Naive thymus-derived CD4-positive, alpha-beta T cell (primary cell): ENCODE measurements at places on chromosomes 13 and 19.

- DNase-seq = no peak
Measured at GRCh38 chr19:8513036-8513686, 806 bp downstream of the ZNF414 start.

- no peak for DNase-seq
Measured at GRCh38 chr13:21106089-21106488, 44.7 kb upstream of the LATS2 start.

- no peak for DNase-seq
Measured at GRCh38 chr19:900302-901111, 7.2 kb downstream of the RNU6-9 start.

GRCh38 chr19:12617646-12618045 is 6.9 kb downstream of the ZNF791 start:
- no peak for DNase-seq

DNA sequence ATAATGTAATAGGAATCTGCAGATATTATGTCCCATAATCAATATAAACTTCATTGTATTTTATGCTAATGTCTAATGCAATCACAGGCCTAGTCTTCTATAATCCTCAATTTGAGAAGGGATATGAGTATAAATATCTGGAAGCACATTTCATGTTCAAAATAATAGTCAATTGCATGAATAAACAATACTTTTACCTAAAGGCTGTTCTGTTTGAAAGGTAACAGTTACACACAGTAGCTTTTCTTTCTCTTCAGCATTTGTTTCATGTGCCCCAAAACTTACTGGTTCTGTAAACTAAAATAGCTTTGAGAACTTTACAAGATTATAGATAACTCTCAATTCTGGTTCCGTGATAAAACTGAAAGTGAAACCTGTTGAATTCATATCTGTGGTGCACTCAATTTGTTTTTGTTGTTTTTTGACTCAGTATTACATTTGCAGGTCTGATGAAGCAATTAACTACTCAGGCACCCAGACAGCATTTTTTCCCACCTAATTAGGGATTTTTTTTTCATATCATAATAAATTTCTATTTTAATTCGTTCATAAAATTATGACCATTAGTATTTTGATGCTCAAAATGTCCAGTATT is 1193.8 kb downstream of the SLITRK1 start:
- no peak for DNase-seq

DNA sequence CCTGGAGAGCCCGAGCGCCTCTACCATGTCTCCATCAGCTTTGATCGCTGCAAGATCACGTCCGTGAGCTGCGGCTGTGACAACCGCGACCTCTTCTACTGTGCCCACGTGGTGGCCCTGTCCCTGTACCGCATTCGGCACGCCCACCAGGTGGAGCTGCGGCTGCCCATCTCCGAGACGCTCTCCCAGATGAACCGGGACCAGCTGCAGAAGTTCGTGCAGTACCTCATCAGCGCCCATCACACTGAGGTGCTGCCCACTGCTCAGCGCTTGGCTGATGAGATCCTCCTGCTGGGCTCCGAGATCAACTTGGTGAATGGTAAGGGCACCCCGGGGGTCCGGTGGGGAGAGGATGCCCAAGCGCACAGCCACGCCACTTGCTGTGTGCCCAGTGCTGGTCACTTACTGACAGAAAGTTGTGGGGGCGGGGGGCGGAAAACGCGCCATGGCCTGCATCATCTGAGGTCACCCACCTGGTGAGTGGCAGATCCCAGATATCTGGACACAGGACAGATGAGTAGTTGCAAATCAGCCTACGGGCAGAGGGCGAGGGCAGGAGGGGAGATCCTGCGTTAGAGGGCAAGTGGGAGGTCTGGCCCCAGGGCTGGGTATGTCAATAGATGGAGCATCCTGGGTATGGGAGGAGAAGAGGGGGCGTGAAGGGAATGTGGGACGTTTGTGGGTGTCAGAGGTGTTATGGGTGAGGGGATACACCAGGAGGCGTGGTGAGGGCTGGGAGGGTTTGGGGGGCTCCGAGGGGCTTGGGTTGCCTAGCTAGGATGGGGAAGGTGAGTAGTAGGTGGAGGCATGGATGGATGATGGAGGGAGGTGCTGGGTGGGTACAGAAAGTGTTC is 9.8 kb downstream of the ZSWIM4 start:
- DNase-seq = no peak

DNA sequence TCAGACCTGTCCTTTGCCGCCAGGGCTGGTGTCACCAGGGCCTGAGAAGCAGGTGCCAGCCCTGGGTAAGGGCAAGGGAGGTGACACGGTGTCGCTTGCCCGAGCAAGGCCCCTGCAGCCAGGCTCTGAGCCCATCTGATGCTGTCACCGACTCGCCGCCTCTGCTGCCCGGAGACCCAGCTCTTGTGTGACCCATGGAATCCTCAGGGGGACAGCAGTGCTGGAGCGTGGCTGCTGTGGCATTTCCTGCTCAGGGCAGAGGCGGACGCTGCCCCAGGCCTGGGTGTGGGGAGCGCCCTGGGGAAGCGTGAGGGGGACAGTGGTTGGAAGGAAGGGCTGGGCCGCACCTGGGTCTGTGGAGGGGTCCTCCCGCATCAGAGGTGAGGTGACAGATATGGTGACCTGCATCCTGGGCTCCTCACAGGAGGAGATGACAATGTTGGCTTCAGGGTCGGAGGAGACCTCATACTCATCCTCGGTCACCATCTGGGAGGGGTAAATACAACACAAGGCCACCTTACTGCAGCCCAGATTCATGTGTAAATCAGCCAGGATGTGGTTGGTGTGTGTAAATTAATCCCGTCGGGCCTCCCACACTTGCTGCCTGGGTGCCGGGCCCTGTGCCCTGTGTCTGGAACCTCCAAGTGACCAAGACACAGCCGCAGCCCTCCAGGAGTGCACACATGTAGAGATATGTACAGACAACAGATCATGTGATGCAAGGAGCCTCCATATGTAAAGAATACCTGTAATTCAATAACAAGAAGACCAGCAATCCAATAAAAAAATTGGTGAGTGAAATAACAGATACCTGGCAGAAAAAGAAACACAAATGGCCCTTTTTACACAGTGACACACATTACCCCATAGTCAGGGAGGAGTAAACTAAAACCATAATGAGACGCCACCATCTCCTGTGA is 27.6 kb upstream of the MATK start:
- no peak for DNase-seq

- no peak for DNase-seq
Measured at GRCh38 chr13:91167706-91168385, 179.6 kb upstream of the MIR17HG start.

GRCh38 chr13:51564671-51565070 is 19.6 kb upstream of the WDFY2 start:
- no peak for DNase-seq

GRCh38 chr13:113887700-113888201 is 23.9 kb upstream of the GAS6 start:
- no peak for DNase-seq

DNA sequence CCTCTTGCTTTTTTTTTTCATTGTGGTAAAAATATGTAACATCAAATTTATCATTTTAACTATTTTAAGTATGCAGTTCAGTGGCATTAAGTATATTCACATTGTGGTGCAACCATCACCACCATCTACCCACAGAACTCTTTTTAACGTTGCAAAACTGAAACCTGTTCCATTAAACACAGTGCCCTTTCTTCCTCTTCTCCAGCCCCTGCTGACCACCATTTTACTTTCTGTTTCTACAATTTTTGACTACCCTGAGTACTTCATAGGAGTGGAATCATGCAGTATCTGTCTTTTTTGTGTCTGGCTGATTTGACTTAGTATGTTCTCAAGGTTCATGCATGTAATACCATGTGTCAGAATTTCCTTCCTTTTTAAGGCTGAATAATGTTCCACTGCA is 153.1 kb downstream of the FGF9 start:
- no peak for DNase-seq

- peak; percentile 74 for DNase-seq
Measured at GRCh38 chr19:2289714-2290435, 7.9 kb upstream of the PEAK3 start.

DNA sequence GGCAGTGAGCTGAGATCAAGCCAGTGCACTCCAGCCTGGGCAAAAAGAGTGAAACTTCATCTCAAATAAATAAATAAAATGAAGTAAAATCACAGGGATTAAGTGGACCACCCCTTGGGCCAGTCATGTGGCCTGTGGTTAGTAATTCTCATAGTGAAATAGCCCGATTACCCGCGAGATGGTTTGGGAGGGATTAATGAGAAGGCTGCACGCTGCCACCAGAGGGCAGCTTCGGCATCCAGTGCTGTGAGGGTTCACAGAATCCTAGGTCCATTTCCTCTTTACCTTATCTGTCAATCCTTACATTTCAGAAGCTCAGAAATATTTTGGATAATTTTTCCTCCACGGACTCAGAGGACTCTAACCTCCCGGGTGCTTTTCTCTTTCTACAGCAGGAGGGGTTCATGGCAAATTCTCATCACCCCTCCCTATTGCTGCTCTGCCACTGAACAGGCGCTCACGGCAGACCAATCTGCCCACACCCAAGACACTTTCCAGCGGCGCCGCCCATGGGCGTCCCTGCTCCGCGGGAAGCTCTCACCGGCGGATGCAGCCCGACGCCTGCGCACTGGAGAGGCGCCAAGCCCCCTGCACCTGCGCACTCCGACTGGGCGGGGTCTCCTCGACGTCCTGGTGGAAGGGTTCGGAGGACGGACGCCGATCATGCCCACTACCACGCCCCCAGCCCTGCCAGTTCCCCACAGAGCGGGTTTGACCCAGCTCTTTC is 11.0 kb downstream of the ZNF835 start:
- no peak for DNase-seq

DNA sequence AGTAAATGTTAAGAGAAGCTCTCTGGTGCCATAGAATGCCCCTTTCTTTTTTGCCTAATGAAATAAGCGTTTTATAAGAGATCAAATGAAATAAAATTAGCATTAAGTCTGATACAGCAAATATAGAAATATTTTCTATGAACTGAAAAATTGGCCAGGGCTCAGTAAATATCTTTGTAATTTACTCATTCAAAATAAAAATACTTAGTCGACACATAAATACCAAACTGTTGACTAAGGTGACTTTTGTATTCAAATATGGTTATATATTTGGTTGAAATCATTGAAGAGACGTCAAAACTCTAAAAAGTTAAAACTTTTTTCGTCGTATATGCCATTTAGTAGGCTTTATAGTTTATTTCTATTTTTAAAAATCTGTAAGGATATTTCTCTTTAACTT is 25.6 kb downstream of the IPO5 start:
- DNase-seq = no peak

GRCh38 chr13:21453387-21454081 is 5.6 kb downstream of the ZDHHC20 start:
- no peak for DNase-seq

GRCh38 chr19:47729468-47729798 is 15.9 kb upstream of the NOP53 start:
- DNase-seq = no peak

DNA sequence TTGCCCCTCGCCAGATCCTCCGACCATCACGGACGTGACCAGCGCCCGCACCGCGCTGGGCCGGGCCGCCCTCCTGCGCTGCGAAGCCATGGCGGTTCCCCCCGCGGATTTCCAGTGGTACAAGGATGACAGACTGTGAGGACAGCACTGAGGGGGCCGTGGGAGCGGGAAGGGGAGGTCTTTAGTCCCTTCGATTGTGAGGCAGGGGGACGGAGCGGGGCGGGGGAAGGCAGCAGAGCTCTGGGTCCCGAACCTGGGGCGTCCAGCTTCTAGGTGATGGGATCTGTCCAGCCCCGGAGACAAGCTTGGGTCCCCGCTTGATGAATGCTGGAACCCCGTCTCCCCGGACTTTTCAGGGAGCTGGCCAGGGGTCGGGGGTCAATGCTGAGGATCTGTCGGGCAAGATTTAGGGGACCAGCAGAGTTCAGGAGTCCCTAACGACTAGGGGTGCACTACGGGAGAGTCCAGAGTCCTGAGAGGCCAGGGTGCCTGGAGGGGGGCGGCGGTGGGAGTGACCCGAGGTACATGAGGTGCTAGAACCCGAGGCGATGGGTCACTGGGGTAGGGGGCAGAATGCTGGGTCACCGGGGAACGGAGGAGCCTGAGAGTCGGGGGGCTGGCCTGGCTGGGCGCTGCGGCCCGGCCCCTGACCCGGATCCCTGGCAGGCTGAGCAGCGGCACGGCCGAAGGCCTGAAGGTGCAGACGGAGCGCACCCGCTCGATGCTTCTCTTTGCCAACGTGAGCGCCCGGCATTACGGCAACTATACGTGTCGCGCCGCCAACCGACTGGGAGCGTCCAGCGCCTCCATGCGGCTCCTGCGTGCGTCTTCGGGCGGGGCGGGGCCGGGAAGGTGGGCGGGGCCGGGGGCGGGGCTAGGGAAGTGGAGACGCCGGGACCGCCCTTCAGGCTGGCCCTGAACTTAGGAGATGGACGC is 14.6 kb downstream of the VSIG10L start:
- DNase-seq = no peak

DNA sequence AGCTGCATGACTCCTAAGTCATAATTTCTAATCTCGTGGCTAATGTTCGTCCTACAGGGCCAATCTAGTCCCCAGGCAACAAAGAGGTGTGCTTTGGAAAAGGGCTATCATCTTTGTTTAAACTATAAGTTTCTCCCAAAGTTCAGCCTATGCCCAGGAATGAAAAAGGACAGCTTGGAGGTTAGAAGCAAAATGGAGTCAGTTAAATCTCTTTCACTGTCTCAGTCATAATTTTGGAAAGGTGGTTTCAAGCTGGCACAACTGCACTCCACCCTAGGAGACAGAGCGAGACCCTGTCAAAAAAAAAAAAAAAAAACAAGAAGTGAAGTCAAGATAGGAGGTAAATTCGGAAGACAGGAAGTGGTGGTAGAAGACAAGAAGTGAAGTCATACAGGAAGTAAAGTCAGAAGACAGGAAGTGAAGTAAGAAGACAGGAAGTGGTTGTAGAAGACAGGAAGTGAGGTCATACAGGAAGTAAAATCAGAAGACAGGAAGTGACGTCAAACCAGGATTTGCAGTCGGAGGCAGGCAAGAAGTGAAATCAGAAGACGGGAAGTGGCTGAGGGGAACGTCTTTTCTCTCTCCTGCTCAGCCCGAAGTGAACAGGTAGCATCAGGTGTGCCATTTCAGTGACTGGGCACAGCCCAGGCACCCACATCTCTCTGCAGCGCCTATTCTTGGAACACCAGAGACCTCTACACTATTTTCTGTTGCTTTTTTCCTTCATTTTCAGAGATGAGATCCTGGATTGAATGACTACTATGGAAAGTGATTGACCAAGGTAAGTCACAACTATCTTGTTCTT is 32.2 kb downstream of the GP6 start:
- DNase-seq = peak; percentile 90

- no peak for DNase-seq
Measured at GRCh38 chr13:38970380-38971051, 20.1 kb downstream of the STOML3 start.

- no peak for DNase-seq
Measured at GRCh38 chr13:98976941-98977340, 923 bp downstream of the DOCK9 start.

GRCh38 chr13:113207460-113207859 is 1.0 kb downstream of the PCID2 start:
- no peak for DNase-seq

GRCh38 chr19:46447824-46448223 is 19.1 kb upstream of the PNMA8C start:
- no peak for DNase-seq

- no peak for DNase-seq
Measured at GRCh38 chr19:45161738-45162607, 1.2 kb upstream of the NKPD1 start.
